ENCODE measurements at places on chromosomes 1 and 21.

DNA sequence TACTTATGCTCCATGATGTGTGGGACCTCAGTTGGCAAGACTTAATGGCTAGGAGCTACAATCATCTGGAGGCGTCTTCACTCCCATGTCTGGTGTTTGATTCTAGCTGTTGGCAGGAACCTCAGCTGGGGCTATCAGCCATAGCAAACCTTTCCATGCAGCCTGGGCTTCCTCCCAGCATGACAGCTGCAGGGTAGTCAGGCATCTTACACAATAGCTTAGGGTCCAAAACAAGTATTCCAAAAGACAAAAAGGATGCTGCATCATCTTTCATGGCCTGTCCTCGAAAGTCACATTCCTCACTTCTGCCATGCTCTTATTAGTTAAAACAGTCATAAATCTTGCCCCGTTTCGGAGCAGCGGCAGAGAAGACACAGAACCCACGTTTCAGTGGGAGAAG is 90.9 kb downstream of the LRRC8C start:
- no peak for DNase-seq

GRCh38 chr1:63983391-63984256 is 209.8 kb downstream of the ROR1 start:
- no peak for DNase-seq

DNA sequence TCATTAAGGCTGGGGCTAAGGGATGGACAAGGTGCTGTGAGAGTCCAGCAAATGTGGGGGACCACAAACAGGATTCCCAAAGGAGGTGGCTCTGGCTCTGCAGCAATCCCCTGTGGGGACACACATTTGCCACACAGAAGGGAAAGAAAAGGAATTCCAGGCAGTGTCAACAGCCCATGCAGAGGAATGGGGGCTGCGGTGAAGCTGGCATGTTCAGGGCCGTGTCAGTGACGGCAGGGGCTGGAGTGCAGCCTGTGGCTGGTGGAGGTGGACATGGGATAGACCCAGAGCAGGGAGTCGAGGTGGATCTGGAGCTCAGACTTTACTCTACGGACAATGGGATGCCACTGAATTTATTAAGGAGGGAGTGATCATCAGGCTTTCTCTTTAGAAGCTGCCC is 183.2 kb downstream of the TRABD2B start:
- no peak for DNase-seq

DNA sequence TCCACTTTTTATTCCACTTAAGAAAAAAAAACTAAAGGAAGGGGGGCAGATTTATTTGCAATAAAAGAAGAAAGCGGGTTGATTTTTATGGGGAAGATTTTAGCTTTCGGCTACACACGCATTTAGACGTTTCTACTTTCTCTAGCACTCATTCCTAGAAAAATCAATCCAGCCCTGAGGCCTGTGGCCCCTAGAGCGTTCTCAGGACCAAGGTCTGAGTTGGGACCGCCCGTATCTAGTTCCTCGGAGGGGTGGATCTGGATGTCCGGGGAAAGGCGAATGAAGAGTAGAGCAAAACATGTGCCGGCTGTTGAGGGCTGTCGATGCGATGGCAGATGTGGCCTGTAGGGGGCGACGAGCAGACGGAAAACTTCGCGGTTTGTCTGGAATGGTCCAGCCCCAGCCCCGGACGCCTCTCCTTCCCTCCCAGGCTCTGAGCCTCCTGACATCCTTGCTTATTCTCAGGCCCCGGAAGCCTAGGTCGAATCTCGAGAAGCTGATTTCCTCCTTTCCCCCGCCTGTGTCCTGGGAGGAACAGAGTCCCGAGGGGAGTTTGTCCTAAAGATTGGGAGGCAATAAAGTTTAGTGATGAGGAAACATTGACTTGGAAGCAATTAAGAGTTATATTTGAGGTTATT is 5.2 kb downstream of the FOXD3 start:
- no peak for DNase-seq

DNA sequence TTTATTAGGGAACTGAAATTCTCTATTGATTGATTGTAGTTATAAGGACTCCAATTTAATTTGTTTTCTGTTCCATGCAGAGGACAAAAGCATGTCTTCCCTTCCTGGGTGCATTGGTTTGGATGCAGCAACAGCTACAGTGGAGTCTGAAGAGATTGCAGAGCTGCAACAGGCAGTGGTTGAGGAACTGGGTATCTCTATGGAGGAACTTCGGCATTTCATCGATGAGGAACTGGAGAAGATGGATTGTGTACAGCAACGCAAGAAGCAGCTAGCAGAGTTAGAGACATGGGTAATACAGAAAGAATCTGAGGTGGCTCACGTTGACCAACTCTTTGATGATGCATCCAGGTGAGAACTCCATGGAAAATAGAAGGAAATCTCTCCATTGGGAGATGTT is 1.5 kb downstream of the SETDB1 start:
- DNase-seq, result no peak

- DNase-seq, result no peak
These were observed 31.1 kb upstream of the PTPRC start for GRCh38 chr1:198607714-198608113.

DNA sequence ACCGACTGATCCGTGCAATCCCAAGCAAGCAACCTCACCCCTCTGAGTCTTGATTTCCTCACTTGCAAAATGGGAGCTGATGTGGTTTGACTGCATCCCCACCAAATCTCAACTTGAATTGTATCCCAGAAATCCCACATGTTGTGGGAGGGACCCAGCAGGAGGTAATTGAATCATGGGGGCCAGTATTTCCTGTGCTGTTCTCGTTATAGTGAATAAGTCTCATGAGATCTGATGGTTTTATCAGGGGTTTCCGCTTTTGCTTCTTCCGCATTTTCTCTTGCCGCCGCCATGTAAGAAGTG is 58.4 kb downstream of the FHAD1 start:
- DNase-seq, result no peak

- no peak for DNase-seq
These were observed 57.8 kb upstream of the TARBP1 start for GRCh38 chr1:234536741-234537140.

DNA sequence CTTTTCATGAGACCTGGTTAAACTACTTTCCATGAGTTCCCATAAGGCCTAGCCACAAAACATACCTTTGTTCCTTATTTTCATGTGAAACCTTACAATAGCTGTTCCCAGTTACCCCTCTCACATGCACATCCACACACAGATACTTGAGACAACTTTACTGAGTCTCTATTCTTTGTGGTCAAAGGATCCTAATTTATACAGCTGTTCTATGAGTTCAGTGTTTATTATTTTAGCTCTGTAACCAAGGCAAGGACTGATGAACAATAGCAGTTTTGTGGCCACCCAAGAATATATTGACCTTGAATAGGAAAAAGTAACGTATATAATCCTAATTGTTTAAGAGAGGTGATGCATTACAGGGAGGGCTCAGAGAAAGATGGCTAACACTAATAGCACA is 160.5 kb upstream of the CACYBP start:
- no peak for DNase-seq

DNA sequence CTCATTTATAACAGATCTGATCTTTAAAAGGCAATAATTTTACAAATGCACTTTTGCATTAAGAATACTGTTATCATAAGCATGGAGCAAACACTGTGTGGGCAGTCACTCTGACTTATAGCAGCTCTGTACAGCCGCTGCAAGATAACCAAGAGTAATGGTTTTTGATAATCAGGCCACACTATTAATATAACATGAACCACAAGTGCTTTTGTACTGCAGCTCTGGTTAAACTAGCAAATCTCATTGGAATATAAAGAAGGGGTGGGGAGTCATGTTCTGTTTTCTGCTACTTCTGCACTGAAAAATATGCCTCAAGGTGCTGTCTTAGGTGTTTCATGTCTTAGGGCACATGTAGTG is 357.4 kb downstream of the LMO4 start:
- DNase-seq, result no peak

DNA sequence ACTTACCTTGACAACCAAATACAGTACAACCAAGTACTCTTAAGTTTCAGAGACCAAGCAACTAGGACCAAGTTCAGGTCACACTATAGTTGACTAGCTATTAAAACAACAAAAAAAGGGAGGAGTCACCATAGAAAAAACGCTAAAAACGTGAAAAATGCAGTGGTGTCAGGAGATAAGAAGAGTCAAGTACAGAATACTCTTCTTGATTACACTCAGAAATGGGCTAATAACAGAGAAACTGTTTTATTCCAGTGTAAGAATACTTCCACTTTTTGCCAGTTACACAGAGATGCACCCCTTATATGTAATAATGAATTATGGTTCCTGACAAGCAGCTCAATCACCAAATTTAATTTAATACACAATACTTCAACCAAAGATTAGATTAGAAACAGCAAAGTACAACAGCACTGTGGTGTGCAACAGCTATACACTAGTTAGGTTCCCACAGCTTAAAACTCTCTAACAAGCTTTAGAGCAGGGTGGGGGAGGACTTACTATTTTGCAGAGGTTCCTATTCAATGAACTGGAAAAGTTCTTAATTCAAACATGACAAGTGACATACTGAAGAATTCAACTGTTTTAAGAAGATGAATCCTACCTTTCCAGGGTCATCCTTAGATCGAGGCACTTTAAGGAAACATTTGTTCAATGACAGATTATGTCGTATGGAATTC is 70.4 kb downstream of the FOXJ3 start:
- DNase-seq, result no peak

GRCh38 chr21:26748066-26748465 is 97.1 kb downstream of the ADAMTS1 start:
- no peak for DNase-seq

DNA sequence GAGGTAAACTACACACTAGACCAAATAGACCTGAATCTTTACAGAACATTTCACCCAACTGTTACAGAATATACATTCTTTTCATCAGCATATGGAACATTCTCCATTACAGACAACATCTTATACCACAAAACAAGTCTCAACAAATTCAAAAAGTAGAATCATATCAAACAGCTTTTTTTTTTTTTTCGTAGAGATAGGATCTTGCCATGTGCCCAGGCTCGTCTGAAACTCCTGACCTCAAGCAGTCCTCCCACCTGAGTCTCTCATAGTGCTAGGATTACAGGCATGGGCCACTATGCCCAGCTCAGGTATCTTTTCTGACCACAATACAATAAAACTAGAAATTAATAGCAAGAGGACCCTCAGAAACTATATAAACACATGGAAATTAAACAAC is 36.5 kb downstream of the HSF2BP start:
- DNase-seq, result no peak

DNA sequence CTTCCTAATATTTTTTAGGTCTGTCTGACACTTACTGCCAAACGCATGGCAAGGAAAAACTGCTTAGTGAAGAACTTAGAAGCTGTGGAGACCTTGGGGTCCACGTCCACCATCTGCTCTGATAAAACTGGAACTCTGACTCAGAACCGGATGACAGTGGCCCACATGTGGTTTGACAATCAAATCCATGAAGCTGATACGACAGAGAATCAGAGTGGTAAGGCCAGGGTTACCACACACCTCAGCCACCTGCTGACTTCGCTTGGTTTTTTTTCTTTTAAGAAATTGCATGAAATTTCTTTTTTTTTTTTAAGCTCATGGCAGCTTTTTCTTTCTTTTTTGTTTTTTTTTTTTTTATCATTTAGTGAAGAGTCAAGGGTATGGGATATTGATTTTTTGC is 17.2 kb downstream of the ATP1A1 start:
- DNase-seq, result no peak

- DNase-seq, result no peak
These were observed 1325.8 kb upstream of the PRMT6 start for GRCh38 chr1:105730701-105731100.

- no peak for DNase-seq
These were observed 32.3 kb downstream of the SLC2A1 start for GRCh38 chr1:42926235-42926878.

- DNase-seq, result no peak
These were observed 8.8 kb upstream of the CTBS start for GRCh38 chr1:84582802-84583587.

DNA sequence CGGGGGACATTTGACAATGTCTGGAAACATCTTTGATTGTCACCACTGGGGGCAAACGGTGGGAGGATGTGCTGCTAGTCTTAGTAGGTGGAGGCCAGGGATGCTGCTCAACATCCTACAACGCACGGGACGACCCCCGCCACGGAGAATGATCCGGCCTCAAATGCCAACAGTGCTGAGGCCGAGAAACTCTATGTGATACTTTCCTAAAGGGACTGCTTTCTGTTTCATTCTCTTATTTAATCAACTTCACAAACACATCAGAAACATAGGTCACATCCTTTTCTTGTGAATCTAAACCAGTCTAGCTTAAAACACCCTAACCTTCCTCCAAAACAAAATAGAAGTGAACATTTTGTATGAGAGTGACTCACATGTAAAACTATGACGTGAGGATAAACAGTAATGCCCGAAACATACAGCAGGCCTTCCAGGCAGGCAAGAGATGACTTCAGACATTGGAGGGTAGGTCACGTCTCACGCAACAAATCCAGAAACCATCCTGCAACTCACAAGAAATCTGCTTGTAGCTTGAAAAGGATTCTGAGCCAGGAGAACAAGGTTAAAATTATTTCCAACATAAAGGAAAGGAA is 37.2 kb upstream of the ETS2 start:
- peak; percentile 12 for DNase-seq

DNA sequence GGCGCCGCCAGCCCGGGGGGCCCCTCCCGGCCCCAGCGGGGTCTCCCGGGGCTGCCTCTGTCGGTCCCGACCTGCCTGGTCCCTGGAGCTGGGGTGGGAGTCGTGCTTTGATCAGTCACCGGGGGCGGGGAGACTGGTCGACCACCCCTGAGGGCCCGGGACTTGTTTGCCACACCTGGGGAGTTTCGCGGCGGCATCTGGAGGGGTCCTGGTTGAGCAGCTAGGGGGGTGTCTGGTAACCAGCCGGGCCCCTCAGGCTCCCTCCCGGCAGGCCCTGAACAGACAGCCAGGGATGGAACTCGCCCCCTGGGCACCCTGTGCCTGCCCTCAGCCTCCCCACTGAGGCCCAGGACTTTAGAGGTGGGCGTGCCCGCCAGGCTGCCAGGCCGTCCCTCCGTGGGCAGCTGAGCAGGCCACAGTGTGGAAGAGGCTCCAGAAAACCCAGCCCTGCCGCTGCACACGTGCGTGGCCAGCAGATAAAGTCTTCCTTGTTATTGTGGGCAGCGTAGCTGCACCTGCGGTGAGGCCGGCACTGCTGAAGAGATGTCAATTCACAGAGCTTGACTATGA is 13.3 kb upstream of the SAMD11 start:
- no peak for DNase-seq

DNA sequence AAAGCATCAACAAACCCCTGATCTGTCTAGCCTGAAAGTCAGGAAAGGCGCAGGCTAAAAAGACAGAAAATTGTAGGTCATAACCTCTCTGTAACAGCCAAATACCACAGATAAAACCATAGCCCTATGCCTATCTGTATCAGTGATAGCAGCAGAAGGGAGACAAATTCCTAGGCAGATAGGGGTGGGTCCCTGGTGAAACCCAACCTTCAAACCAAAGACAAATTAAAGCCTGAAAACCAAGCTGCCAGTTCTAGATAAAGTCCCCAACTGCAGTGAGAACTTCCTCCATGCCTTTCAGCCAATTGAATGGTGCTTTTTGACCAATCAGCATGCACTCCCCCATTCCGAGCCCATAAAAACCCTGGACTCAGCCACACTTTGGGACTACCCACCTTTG is 115.3 kb downstream of the NTPCR start:
- no peak for DNase-seq

GRCh38 chr1:78540048-78540447 is 49.3 kb downstream of the PTGFR start:
- DNase-seq, result no peak

All from stimulated activated CD8-positive, alpha-beta memory T cell treated with anti-CD3 and anti-CD28 coated beads, Interleukin-15, amount 100 ng/mL, for 4 hours (primary cell).